NCI-H2029 (cell line): ENCODE measurements at places on chromosomes 3 and 15.

DNA sequence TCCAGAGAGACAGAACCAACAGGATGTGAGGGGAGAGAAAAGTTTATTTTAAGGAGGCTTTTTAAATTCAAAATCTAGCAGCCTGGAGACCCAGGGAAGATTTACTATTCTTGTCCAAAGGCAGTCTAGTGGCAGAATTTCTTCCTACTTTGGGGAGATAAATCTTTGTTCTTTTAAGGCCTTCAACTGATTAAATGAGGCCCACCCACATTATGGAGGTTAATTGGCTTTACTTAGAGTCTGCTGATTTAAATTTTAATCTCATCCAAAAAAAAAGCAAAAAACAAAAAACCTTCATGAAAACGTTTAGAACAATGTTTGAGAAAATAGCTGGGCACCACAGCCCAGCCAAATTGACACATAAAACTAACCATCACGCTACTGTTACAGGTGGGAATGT is 41.3 kb downstream of the TMOD3 start:
- DNase-seq, result no peak

- peak; percentile 12 for DNase-seq
Measured at GRCh38 chr3:56988458-56989168, 71.9 kb upstream of the SPATA12 start.

- no peak for DNase-seq
Measured at GRCh38 chr15:68091743-68092142, 37.6 kb downstream of the PIAS1 start.

DNA sequence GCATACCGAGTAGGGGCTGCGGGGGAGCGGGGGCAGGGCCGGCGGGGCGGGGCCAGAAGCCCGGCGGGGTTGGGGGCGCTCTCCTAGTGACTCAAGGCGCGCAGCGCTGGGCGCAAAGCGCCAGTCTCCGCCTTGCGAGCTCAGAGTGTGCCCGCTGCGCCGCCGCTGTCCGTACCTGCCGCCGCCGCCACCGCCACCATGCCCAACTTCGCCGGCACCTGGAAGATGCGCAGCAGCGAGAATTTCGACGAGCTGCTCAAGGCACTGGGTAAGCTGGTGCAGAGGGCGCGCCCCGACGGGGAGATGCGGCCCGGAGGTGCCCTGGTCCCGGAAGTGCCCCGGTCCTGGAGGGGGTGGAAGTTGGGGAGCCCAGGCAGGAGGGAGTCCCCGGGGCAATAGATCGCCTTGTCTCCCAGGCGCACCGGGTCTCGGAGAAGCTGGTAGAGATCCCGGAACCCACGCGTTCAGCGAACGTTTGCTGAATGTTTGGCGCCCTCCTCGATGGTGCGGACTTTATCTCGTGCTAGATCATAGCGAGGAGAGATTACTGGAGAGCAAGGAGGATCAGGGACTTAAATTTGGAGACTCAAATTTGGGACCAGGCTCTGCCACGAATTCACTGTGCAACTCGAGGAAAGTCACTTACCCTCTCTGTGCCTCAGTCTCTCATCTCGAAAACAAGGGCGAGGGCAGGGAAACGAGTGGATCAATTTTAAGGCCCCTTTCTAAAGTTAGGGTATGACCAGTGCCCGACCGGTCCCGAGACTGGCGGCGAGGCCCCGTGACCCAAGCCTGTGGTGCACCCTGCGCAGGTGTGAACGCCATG is at the start of gene CRABP1:
Gene CRABP1, plus strand, starts transcription at position 123 of the 826 bp plus-strand sequence. Its CDS starts 76 bp downstream, at position 199.
- DNase-seq, result peak; percentile 6

DNA sequence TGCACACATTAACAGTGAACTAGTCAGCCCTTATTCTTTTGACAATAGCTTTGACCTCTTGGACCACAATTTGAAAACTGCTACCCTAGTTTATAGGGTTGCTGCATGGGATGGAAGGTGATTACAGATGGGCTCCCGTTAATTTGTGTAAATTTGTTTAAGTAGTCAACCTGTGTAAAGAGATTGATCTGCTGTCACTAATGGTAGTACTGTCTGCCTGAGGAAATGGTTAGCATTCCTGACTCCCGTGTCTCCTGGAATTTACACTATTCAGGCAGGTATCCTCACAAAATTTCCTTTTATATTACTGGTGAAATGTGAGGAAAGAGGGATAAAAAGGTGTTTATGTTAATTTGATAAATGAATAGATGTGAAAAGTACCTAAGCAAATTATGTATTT is 15.3 kb upstream of the EBLN2 start:
- DNase-seq, result no peak

DNA sequence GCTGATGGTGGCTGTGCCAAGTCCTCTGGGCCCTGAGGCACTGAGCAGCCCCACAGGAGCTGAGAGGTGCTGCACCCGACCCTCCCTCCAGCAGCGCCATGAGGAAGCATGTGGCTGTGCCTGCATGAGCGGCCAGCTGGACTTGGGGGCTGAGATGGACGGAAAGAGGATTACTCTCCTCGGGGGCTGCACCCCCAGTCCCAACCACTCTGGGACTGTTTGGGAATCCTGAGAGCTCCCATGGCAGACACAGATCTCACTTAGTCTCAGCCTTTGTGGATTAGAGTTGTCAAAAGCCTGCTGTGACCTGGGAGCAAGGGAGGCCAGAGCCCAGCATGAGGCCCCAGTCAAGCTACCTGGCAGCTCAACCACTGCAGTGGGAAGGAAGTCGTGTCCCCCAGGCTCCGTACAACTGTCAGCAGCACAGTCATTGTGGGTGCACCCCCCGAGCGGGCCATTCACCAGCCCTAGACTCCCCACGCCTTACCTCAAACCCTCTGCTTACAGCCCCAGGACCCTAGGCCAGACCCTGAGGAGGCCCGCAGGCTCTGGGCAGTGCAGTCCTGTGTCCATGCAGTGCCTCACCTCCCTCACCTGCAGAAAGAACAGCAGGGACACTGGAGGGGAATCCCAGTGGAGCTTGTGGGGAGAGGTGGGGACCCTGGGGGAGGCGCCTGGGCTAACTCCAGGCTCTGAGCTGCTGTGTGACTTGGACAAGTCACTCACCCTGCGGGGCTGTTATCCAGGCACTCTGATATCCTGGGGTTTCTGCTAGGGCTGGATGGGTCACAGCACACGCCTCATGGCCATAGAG is 17.1 kb downstream of the PRR23E start:
- DNase-seq, result no peak
